Stimulated activated CD4-positive, alpha-beta T cell treated with anti-CD3 and anti-CD28 coated beads, Interleukin-2, amount 100 ng/mL, for 24 hours (primary cell): ENCODE measurements at places on chromosomes 12 and 14.

DNA sequence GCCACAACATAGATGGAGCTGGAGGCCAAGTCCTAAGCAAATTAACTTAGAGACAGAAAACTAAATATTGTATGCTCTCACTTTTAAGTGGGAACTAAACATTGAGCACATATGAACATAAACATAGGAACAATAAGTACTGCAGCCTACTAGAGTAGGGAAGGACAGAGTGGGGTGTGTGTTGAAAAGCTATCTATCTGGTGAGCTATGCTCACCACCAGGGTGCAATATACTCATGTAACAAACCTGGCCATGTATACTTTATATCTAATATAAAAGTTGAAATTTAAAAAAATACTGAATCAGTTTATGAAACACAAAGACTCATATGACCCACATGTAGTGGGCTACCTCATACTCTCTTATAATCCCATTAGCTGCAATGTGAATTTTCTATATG, 1305.0 kb downstream of the LRFN5 start:
- DNase-seq: no peak

DNA sequence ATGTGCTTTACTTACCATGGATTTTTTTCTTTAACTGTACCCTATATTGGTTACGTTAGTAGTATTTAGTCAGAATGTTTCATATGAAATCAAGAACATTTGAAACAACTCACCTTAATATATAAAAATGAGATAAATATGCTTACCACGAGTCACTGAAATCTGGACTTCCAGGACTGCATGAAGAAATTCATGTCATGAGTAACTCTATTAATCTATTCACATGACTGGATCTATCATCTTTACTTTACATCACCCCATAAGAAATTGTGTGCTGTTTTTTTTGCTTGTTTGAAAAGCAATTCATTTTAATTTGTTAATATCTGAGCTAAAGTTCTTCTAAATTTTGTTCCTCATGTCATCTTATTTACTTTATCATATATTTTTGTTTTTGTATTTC, 5.2 kb downstream of the EPYC start:
- DNase-seq: no peak

DNA sequence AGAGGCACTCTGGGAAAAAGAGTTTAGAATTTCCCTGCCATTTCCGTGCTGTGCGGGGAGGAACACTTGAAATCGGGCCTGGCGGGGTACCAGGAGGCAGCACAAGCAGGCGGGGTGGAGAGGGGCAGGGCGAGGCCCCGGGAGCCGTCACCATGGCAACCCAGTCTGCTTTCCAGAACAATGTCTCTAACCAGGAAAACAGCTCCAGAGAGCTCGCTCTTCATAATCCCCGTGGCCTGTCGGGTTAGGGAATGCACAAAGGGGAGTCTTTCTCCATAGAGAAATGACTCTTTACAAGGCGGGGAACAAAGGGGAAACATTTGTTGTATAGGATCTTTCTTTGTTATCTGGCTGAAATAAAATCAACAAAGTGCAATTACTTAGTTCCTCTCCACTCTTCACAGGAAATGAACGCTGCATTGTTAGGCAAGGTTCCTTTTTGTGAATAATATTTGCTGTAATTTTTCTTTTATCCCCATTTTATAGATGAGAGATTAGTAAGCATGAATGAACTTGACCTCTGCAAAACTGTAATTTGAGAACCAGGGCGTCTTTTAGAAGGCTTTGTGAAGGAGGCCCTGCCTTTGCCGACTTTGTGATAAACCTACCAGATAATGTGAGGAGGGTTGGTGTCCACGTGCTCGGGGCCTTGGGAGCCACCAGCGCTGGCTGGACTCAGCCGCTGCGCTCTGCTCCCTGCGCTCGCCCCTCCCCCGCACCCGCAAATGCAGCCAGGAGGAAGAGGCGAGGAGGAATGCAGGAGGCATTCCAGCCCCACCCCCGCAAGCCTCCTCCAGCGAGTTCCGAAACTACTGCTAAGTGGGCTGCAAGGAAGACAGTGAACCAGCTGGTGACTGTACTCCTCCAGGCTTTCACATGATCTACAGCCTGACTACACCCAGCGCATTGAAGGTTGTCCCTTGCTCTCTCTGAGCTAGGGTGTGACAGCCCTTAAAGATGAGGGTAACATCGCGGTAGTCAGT, 105.2 kb upstream of the ATF7IP start:
- DNase-seq: no peak

DNA sequence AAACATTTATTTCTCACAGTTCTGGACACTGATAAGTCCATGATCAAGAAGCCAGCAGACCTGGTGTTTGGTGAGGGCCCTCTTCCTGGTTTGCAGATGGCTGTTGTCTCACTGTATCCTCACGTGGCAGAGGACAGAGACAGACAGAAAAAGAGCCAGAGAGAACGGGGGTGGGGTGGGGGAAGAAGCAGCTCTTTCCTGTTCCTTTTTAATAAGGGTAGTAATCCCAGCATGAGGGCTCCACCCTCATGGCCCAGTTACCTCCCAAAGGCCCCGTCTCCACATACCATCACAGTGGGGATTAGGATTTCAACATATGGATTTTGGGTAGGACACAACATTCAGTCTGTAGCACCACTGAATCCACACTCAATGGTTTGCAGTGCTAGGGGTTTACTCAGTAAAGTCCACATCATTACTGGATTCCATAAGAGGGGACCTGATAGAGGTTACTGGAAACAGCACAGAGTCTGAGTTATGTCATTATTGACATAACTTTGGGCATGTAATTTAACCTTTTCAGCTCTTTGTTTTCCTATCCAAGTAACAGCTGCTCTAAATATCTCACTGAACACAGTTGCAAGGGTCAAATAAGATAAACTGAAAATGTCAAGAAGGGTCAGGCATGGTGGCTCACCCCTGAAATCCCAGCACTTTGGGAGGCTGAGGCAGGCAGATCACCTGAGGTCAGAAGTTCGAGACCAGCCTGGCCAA, 53.2 kb downstream of the RPAP3 start:
- no peak for DNase-seq

DNA sequence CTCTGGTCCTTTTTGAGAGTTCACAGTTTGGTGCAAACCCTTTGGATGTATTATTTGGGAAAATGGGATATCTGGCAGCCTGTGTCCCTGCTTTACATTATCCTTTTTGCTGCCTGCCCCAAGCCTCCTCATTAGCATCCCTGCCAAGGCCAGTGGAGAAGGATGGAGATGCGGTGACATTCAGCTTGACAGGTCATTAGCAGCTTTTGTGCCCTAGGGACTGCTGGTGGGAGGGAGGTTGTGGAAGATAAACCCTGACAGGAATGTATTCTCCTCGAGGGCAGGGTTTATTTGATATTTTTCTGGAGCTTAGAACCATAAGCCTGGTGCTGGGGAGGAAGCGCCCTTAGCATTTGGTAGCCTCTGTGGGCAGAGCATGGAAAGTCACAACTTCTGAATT, 49.3 kb downstream of the PTPN11 start:
- DNase-seq: no peak

- no peak for DNase-seq
Measured at GRCh38 chr12:132351751-132352495, 22.5 kb upstream of the GALNT9 start.

DNA sequence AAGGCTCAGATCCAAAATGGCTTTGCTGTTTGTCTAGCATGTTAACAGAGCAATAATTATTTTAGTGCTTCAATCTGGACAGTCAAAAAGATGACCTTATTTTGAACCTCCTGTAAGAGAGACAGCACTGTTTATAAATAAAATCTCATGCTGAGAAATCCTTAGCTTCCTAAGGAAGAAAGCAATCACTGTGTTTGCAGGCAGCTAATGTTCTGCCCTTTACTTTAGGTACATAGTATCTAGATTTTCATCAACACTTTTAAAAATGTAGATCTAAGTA, 105.3 kb downstream of the PRKD1 start:
- no peak for DNase-seq

DNA sequence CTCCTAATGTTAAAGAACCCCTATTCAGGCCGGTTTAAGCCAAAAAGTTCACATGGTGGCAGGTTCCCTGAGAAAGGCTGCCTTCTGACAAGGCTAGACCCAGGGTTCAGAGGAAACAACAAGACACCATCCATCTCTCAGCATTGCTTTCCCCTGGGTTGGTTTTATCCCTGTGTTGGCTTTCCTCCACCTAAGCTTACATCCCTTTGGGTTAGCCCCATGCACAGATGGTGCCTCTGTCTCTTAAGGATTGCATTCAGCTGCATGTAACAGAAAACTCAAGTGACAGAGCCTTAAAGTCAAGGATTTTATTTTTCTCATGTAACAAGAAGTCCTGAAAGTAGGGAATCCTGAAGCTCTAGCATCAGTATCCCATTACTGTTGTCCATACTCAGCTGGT, 42.8 kb upstream of the RIN3 start:
- DNase-seq: no peak
